ENCODE measurements at places on chromosomes 2 and 18.

DNA sequence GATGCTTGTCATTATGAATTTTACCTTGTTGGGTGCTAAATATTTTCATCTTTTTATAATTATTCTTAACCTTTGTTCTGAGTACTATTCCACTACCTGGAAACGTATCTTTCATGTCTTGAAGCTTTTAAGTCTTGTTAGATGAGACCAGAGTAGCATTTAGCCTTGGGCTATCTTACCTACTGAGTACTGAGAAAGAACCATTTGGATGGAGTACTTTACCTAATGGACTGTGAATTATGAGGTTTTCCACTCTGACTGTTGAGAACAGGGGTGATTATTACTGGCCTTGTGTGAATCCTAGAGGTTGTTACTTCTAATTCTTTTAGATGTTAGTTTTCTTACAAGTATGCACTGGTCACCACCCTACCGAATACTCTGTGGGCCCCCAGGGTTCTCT is 63.5 kb downstream of the CCDC102B start:
- DNase-seq = no peak

GRCh38 chr2:68171684-68172083 is 14.0 kb downstream of the PNO1 start:
- DNase-seq = no peak

GRCh38 chr18:74963820-74964446 is 245.0 kb downstream of the PTGR3 start:
- DNase-seq = peak; percentile 60

DNA sequence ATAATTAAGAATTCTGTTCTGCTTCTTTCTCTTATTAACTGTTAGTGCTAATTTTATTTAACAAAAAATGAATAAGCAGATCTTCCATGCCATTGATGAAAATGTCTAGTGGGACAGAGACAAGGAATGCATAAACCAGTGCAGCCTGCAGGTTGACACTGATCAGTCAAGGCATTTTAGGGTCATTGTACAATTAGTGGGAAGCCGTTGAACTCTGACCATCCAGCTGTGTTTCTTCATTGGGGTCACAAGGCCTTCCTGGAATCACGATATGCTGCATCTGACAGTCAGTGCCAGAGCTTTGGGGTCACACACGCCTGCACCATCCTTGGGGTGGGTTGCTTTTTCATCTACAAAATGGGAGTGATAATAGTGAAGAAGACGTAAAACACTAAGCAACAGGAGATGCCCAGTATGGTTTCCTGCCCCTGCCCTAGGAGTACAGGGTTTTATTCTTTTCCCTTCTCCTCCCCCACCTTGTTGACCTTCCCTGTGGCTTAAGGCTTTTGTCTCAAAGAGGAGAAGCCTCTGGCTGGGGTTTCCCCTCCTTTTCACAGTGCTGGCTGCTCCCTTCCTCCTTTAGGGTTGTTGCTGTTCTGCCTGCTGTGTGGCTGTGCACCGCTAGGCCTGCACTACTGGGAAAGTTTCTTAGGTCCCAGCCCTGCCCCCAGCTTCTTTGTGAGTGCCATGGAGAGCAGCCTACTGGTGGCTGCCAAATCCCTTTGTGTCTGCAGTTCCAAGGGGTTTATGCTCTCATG is 245.6 kb downstream of the TPGS2 start:
- DNase-seq = no peak

DNA sequence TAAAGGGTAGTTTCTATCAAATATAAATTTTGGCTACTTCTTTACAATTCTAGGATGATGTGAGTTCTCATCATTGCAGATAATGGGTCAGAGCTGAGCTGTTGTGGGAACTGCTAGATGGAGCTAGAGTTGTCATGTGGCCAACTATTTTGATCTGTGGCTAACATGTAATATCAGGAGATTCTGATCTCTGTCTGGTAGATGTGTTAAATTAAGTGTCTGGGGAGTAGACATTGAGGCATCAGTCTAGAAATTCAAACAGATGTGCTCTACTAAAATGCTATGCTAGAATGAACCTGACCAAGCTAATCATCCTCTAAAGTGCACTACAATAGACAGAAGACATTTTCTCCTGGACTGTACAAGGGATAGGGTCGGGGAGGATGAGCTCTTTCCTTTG is 30.3 kb upstream of the DARS1 start:
- DNase-seq = no peak

- no peak for DNase-seq
These were observed 44.5 kb upstream of the FAM110C start for GRCh38 chr2:90645-91312.

DNA sequence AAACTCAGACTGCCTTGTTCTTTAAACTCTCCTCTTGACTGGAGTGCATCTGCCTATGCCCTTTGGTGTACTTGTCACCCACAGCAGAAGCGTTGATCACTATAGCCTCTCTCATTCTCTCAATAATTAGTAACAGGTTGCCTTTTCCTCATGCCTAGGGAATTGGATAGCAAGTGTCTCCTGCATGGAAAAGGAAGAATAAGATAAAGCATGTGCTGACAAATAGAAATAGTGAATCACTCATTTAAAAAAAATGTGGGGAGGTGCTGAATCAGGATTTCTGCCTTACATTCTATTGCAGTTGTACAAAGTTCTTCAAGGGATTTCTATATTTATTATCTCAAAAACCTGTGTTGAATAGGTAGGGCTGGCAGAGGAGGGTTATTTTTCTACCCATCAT is 323.0 kb downstream of the TXNL1 start:
- DNase-seq = no peak

- no peak for DNase-seq
These were observed 22.8 kb downstream of the KCNS3 start for GRCh38 chr2:17901246-17901645.

GRCh38 chr2:72423756-72424155 is 276.1 kb upstream of the CYP26B1 start:
- no peak for DNase-seq

DNA sequence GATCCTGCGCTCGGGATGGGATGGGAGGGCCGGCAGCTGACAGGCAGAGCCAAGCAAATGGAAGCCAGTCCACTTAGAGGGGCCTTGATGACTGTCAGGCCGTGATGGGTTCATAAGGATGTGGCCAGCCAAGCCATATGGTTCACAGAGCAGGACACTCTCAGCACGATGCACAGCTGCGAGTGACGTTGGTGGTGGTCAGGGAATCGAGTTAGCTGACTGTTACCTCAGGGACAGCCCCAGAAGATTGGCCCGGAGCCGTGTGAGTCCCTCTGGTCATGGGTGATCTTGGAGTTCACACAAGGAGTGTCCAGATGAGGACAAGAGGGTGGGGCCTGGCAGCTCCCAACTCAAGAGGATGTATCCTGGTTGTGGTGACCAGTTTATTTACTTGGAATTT is 70.2 kb downstream of the TPGS2 start:
- DNase-seq = no peak

DNA sequence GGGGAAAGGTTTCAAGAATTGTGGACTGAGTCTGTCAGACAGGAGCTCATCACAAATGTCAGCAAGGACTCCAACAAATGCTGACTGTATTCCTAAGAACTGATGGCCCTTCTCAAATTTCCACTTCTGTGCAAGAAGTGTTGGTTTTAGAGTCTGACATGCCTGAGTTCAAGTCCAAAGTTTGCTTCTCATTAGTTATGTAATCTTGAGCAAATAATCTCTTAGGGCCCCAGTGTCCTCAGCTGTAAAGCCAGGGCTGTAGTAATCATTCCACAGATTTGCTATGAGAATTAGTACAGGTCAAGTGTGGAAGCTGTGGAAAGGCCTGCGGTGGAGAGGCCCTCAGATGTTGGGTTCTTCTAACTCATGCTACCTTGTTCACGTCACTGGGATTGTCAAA is 23.9 kb downstream of the MEP1B start:
- no peak for DNase-seq

DNA sequence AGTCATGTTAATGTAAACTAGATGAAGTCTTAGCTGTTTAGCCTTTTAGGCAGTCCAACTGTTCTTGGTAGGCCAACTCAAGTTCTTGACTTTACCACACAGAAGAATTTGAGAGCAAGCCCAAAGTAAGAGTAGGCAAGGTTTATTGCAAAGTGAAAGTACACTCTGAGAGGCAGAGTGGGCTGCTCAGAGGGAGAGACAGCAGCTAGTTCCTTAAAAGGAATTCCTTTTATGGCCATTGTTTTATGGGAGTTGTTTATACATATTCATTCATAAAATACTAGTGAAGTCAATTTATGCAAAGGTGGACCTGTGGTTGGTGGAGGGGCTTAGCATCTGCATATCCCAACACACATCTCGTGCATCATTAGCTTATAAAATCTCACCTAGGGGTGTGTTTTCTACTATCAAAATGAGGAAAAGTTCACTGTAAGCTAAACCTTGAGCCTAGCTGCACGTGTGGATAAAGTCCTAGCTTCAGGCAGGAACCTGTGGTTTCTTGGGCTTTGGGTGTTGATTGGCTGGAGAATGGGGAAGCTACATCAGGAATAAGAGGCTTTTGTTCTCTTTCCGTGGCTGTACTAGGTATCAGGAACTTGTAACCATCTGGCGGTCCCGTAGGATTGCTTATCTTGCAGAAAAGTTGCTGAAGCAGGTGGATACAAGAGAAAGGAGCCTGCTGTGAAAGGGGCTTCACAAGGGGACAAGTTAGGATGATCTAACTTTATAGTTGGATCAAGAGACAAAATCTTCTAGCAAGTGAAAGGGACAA is 110.4 kb upstream of the GULP1 start:
- DNase-seq = no peak

- DNase-seq = peak; percentile 12
These were observed 66.9 kb downstream of the LTBP1 start for GRCh38 chr2:33013684-33014110.

DNA sequence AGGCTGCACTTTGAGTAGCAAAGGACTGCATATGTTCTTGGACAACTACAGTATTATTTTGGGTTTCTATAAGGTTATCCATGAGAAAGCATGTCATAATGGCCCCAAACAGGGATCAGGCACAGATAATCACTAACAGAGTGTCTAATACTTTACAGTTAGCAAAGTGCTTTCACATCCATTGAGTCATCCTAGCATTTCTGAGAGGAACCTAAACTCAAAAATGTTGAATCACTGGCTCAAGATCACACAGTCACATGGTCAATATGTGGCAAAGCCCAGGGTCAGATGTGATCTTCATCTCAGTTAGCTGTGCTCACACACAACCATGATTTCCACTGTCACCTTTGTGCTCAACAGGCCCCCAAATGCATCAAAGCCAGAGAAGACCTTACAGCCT is 156.1 kb upstream of the VRK2 start:
- DNase-seq = no peak

- DNase-seq = no peak
These were observed 6.3 kb downstream of the BOK start for GRCh38 chr2:241564596-241565410.

- peak; percentile 58 for DNase-seq
These were observed 219.4 kb upstream of the CCDC150 start for GRCh38 chr2:196420143-196420542.

DNA sequence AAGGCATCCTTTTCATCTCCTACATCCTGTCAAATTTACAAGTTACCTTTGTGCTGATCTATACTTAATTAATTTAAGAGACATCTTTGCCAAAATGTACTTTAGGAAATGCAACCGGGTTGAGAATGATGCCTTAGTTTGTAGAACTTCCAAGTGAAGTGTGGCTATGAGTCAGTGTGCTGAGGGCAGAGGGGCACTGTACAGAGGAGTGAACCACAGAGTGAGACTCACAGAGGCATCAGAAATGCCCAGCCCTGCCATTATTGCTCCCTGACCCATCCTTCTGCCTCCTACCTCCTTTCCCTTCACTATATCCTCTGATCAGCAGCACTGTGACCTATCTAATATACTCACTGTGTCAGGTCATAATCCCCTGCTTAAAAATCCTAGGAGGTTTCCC is 320.1 kb downstream of the LRRTM1 start:
- no peak for DNase-seq

- peak; percentile 65 for DNase-seq
These were observed 323.5 kb downstream of the AFF3 start for GRCh38 chr2:99818842-99819241.

- DNase-seq = no peak
These were observed 66.5 kb downstream of the ABI2 start for GRCh38 chr2:203394519-203395227.

GRCh38 chr18:10562773-10563160 is 36.9 kb downstream of the NAPG start:
- DNase-seq = no peak

- DNase-seq = no peak
These were observed 61.6 kb upstream of the RAB27B start for GRCh38 chr18:54766634-54767033.

- DNase-seq = no peak
These were observed 62.3 kb downstream of the ADCYAP1 start for GRCh38 chr18:966759-967576.

GRCh38 chr2:115580784-115581183 is 1138.3 kb downstream of the DPP10 start:
- DNase-seq = no peak

DNA sequence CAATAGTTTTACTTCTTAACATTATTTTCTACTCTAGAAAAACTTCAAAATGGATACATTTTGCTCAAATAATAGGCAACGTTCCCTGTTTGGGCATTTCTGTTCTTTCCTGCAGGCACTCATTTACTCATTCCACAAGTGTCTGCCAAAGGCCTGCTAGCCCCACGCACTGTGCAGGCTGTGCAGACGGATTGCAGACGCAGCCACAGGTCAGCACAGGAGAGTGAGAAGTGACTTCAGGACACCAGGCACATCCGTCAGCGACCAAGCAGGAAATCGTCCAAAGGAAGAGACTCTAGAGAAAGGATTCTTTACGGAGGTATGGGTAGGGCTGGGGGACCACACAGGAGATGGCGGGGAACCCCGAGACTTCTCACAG is 103.0 kb upstream of the AGAP1 start:
- DNase-seq = no peak

DNA sequence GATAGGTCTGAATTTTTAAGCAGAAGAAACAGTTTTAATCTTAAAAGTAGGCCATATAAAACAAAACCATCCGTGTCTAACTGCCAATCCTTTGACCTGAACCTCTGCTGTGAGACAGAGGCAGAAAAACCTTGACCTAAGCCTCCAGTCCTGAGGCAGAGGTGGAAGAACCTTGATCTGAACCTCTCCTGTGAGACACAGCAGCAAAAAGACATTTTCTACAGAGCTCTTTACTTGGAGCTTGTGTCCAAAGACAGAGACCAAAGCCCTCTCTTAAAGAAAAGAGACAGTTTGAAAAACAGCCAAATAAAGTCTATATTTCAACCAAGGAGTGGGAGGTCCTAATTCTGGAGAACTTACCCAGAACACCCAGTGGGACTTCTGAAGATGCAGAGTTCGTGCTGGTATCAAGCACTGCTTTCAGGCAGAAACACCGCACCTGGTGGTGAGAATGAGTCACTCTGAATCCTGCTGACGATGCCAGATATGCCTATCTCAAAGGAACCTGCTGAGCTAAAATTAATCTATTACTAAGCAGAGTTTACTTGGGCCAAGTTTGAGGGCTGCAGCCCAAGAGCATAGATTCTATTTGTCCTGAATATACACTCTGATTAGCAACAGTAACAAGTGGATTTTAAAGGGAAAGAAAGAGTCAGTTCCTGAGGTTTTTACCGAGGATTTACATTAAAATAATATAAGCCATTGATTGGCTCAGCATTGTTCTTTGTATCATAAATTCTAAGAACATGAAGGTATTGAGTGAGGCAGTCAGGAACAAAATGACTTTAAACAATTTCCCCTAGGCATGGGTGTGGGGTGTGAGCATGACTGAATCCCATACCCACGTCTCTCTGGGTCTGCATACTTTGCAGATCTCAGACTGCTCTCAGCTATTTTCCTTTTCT is 806.4 kb downstream of the TRIB2 start:
- no peak for DNase-seq

GRCh38 chr2:238523158-238524110 is 96.7 kb downstream of the ASB1 start:
- DNase-seq = no peak
